ENCODE measurements at places on chromosomes 3 and 15. TPM values are rescaled to one million over a fixed set of nuclear protein-coding genes. Genes with fewer than 3 reads are reported as not detected.

The SLC2A2 gene
- total RNA-seq: not detected

DNA sequence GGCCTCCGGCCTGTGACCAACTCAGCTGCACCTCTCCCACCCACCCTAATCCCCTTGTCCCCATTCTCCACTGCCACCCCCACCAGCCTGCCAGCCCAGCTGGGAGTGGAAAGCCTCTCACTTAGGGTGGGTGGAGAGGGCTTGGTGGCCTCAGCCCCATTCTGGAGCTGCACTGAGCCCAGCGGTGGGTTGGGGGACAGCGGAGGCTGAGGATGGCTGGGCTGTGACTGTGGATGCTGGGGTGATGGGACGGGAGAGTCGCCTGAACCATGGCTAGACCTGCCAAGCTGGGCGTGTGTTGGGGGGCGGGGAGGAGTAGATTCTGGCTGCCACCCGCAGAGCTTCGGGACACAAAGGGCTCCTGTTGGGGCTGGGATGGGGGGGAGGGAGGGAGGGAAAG is 1.8 kb downstream of the CLCN2 start:
- DNase-seq: no peak

- no peak for DNase-seq
Measured at GRCh38 chr3:99549957-99550603, 88.3 kb upstream of the COL8A1 start.

The EXD1 gene
- not detected for total RNA-seq

GRCh38 chr3:189883113-189883753 is 237.5 kb downstream of the P3H2 start:
- no peak for DNase-seq

The TNFSF10 gene
- 136 TPM for total RNA-seq

- no peak for DNase-seq
Measured at GRCh38 chr15:67210555-67211168, 43.8 kb downstream of the AAGAB start.

- peak; percentile 24 for DNase-seq
Measured at GRCh38 chr15:38414357-38414756, 39.6 kb upstream of the FAM98B start.

DNA sequence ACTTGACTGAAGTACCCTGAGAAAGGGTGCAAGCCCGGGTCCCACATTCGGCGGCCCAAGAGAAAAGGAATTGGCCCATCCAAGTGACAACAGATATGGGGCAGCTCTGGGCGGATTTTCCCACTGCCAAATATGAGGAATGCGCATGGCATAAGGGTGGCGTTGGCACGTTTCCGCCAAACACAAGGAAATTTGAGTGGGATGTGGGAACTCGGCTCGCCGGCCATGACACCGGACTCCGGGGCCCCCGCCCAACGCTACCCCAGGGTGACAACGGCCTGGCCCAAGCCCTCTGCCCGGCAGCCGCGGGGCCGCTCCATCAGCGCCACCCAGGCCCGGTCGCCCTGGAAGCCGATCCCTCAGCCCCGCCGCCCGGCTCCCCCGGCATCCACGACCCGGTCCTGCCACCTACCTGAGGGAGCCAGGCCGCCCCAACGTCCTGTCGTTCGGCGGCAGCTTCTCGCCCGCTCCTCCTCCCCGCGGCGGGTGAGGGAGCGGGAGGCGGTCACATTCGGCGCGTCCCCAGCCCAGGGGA is 449 bp downstream of the RAF1 start:
- peak; percentile 62 for DNase-seq

The RAD18 gene
- 11.1 TPM for total RNA-seq

The IQCH gene
- total RNA-seq: 1.8 TPM

DNA sequence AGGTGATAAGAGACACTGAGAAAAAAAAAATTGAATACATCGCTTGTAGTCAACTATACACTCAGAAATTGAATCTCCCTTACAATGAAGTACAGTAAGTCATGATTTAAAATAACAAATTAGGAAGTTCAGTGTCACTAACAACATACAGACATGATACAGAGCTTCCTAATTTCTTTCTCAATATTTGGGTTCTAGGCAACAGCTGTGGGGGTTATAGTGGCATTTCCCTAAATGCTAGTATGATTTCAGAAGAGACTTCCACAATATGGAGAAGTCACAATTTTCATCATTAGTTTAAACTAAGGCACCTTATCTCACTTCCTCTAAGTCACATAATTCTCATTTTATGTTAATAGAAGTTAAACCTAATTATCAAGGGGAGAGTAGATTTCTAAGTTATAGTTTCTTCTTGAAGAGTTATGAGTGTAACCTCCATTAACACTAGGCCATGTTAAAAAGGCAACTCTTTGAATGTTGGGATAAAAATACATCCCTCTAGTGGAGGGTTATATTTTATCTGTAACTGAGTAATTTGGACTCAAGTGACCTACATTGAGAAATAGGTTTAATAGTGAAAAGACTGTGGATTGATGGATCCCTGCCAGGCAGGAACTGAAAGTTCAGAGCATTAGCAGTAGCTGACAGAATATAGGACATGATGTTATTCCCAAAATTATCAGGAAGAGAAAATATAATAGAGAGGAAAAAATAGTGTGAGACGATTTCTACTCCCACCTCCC is 286.0 kb upstream of the SUCLG2 start:
- no peak for DNase-seq

- no peak for DNase-seq
Measured at GRCh38 chr3:30551927-30552326, 54.5 kb upstream of the TGFBR2 start.
